Hematopoietic multipotent progenitor cell treated with erythropoietin and hydrocortisone succinate and interleukin-3 and kit ligand, for 6 days (in vitro differentiated cells): ENCODE measurements at places on chromosomes 2 and 18.

GRCh38 chr2:1867141-1867540 is 122.8 kb upstream of the PXDN start:
- no peak for DNase-seq

GRCh38 chr2:121608967-121609366 is 40.3 kb downstream of the CLASP1 start:
- DNase-seq: no peak

GRCh38 chr2:40332191-40332826 is 119.6 kb downstream of the SLC8A1 start:
- peak; percentile 5 for DNase-seq

- no peak for DNase-seq
These were observed 579.1 kb downstream of the IRS1 start for GRCh38 chr2:226220511-226220910.

DNA sequence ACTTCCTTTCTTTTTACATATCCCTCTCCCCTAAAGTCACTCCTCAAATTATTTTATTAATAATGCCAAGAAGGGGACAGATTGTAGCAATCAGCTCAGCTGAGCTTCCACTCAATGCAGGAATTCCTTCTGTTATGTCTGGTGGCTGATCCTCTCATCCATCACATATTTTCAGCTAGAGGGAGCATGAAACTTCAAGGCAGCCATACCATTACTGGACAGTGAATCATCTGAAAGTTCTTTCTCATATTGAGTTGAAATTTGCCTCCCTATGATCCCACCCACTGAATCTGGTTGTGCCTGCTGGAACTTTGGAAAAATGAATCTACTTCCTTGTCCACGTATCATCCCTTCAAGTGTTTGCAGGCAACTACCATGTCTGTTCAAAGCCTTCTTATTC is 11.2 kb downstream of the ZNF385B start:
- DNase-seq: no peak

DNA sequence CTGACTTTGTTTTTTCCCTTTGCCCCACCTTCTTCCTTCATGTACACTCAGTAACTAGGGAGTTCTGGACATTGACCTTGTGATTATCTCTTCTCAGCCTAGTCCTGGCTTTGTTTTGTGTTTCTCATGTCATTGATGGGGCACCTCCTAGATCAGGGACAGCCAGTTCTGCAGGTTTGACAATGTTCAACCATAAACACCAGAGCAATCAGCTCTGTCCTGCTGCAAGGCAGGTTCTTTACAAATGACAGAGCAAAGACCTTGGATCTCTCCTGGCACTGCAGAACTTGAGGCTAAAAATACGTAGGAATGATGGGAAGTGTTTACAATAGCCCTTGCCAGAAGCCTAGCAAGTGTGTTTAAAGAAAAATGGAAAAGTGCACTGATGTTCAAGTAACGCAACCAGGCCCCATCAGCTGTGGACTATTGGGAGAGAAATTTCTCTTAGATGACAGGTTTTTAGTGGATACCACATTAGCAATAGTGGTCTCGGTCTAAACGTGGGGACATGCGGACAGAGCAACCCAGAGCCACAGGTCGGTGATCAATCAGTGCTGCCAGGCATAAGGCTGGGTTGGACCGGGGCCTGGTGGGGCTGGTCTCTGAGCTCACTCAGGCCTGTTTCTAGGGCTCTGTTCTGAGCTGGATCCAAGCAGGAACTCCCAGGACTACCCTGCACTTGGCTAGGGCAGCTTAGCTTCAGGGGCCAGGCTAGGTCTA is 76.8 kb downstream of the SOWAHC start:
- DNase-seq: no peak

DNA sequence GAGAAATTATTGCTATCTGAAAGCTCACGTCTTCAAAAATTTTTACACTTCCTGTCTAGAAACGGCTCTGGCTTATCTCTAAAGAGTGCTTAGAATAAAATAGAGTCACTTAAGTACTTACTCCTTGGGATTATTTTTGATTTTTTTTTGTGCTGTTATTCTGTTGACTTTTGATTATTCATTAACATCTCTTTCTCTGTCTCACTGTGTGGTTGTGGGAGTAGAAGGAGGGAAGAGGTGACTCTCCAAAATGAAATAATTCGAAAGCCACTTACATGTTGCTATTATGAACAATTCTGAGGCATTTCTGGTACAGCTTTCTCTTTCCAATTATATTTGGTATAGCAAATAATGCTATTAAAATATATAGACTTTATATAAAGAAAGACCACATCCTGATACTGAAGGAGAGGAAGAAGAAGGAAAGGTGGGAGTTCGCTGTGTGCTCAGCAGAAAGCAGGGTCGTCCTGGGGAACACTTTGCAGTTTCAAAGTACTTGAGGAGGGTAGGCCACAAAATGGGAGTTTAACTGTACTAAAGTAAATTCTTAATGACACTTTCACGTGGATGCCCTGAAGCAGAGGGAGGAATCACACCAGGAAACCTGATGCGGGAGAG is 9.6 kb upstream of the MMADHC start:
- no peak for DNase-seq

- DNase-seq: no peak
These were observed 1295.7 kb upstream of the NRXN1 start for GRCh38 chr2:52327641-52328040.

- DNase-seq: no peak
These were observed 32.9 kb downstream of the LOXHD1 start for GRCh38 chr18:46624127-46624526.

DNA sequence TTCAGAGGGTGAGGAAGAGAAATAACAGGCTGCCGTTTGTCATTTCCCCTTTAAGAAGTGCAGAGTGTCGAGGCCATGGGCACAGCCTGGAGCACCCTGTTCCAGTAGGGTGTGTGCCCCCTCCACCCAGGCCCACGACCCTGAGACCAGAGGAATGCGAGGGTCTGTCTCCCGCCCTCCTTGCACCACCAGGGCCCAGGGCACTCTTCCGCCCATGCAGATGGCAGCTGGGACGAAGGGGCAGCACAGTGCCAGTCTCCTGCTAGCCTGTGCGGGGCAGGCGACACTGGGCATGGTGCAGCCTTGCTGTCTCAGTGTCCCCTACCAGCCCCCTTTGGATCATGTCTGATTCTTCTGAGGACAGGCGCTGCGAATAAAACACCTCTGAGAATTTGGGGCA is 15.8 kb upstream of the PDIA6 start:
- DNase-seq: no peak

GRCh38 chr2:48107326-48107925 is 201.1 kb upstream of the FBXO11 start:
- DNase-seq: no peak

- DNase-seq: no peak
These were observed 262.4 kb downstream of the NBAS start for GRCh38 chr2:15298770-15299169.

- no peak for DNase-seq
These were observed 286.9 kb downstream of the CTNNA2 start for GRCh38 chr2:79799729-79800128.

GRCh38 chr18:24055878-24056277 is 41.3 kb downstream of the TTC39C start:
- no peak for DNase-seq

GRCh38 chr2:40625849-40626248 is 174.0 kb upstream of the SLC8A1 start:
- no peak for DNase-seq

DNA sequence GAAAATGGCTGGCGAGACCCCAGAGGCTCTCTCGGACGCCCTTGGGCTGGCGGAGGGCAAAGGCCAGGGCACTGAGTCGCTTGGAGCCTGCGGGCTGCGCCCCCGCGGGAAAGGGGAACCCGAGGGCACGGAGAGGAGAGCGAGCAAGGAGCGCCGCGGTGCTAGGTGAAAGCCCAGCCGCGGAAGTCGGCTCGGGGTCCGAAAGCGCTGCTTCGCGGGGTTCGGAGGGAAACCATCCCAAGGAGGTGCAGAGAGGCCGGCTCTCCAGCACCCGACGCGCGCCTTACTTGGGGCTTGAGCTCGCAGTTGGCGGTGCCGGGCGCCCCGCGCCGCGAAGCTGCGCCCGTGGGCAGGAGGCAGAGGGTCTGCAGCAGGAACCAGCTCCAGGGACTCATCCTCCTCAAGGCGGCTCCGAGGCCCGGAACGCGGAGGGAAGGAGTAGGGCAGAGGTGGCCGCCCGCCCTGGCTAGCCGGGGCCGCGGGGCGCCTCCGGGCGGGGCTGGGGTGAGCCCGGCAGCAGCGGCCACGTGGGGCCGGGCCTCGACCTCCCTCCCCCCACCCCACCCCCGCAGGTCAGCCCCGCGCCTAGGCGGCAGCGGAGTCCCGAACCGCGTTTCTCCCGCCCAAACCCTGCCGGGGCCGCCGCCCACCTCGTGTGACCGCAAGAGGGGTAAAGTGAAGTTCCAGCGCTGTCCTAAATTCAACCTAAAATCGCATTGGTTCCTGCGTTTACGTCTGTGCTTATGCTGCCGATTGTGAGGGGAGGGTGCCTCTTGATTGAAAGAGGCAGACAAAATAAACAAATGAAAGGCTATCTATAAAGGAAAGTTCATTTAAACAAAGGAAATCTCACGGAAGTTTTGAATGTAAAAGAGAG is at the start of gene TRABD2A:
Gene TRABD2A (minus strand): TSS at position 440 of the 877 bp plus-strand sequence. CDS start 45 bp downstream, at position 395.
- peak; percentile 55 for DNase-seq

DNA sequence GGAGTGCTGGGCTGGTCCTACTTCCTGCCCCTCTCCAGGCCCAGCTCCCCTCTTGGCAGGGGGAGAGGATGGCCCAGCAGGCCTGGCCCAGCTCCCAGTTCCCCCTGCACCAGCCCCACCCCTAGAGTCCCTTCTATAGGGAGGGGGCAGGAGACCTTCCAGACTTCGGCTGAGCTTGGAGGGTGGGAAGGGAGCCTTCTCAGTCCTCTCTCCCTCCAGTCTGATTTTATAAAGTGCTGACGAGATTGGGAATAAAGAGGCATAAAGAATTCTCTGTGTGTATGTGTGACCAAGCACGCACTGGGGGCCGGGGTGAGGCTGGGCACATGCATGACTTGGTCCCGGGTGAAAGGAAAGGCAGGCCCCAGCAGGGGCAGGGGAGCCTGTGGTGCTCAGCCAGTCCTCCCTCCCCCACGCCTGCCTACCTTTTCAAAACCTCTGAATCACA is 5.1 kb downstream of the CHPF start:
- no peak for DNase-seq

DNA sequence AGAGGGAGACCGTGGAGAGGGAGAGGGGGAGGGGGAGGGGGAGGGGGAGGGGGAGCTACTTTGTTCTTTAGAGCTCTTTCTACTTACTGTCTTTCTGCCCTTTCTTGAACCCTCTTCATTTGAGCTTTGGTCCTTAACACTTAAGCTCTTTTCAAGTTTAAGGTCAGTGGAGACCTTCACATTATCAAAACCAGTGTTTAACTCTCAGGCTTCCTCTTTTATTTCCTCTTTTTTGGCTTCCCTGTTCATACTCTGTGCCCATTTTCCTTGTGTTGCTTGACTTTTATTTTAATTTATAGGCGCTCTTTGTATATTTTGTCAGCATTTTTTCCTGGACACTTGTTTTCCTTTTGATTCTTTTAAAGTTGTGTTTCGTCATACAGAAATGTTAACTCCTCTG is 37.1 kb downstream of the ACSL3 start:
- peak; percentile 10 for DNase-seq

DNA sequence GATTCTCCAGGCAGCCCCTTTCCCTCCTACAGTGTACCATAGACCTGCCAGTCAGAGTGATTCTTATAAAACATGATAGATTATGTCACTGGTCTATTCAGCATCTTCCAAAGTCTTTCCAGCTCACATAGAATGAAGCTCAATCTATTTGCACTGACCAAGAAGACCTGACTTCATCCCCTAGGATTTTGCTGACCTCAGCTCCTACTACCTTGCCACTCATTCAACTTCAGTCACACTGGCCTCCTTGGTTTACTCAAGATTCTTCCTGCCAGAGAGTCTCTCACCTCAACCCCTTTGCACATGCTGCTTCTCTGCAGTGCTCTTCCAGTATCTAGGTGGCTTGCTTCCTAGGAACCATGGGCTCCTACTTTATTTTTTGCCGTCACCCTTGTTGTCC is 392.9 kb downstream of the PID1 start:
- no peak for DNase-seq

DNA sequence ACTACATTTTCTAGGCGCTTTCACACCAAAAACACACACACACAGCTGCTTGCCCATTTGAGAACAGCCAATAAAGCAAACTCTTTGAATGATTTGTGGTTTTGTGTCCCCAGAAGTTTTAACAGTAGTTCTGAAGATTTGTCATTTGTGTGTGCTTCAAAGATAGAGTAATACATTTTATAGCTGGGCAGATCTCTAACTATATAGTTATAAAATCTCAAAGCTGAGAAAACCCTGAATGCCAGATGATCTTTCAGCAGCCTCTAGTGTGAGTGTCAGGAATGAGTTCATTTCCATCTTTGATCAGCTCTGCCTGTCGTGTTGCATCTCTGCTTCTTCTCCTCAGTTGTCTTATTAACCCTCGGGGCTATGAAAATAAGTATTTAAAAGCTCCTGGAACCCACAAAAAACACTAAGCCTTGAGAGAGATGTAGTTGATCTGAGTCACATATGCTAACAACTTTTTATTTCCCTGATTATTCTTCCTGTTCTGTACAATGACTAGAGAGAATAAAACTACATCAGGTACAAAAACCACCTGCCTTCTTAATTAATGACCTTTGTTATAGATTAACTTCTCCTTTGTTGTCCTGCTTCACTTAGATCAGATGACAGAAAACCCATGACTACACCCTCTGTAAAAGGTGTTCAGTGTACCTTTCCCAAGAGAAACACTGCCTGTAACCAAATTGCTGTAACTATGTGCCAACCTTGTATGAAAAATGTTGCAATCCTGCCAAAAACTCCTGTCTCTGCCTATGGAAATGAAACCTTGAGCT is 30.0 kb upstream of the SLC3A1 start:
- no peak for DNase-seq

- DNase-seq: peak; percentile 12
These were observed 131.9 kb downstream of the ATL2 start for GRCh38 chr2:38245114-38245641.

- DNase-seq: no peak
These were observed 15.9 kb upstream of the RPL31 start for GRCh38 chr2:100986157-100986556.

- no peak for DNase-seq
These were observed 77.8 kb upstream of the TACR1 start for GRCh38 chr2:75277111-75277510.

DNA sequence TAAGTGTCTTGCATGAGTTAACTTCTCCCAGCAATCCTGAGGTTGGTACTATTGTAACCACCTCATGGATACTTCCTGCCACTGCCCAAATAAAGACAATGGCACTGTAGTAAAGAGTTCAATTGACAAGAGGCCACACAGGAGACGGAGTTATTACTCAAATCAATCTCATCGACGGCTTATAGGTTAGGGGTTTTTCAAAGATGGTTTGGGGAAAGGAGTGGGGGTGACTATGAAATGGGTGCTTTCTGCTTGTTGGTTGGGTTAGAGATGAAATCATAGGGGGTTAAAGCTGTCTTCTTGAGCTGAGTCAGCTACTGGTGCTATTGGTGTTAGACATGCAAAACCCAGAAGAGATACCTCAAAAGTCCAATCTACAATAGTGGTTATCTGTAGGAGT is 1258.0 kb upstream of the ZEB2 start:
- DNase-seq: no peak

- no peak for DNase-seq
These were observed 14.7 kb downstream of the LINC00305 start for GRCh38 chr18:64134044-64134747.

GRCh38 chr18:68757126-68757525 is 40.8 kb upstream of the CCDC102B start:
- DNase-seq: no peak

GRCh38 chr2:149129433-149129832 is 90.9 kb downstream of the LYPD6B start:
- DNase-seq: no peak
